NCI-H526 treated with DMSO at 0.1 percent for 48 hours (cell line): ENCODE measurements at places on chromosomes 11 and 22.

DNA sequence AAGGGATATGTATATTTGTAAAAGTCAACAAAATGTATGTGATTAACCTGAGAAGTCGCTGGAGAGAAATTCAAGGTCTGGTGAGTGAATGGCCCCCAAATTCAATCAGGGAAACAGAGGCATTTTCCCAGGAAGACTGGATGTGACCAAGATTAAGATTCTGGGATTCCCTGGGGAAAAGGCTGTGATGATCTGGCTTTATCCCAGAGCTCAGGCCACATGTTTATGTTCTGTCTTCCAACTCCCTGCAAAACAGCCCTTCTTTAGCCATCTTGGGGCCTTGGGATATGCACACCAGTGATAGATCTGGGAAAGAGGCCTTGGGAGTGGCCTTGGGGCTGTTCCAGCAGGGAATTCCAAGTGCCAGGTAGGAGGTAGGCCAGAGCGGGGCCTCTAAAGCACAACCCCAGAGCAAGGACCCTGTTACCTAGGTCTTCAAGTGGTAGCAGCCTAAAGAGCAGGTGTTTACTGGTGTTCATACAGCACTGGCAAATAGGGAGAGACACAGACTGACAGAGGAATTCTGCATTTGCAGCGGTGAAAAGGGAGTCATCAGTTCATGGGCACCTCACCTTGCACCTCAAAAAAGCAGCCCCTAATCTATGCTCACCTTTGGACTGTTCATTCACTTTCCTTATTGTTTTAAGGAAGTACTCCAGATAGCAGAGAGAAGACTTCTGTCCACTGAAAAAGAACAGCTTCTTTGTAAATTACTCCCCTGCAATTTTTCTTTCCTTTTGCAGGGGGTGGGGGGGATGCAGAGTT lies 312.4 kb downstream of the BUD13 start:
- DNase-seq: no peak

DNA sequence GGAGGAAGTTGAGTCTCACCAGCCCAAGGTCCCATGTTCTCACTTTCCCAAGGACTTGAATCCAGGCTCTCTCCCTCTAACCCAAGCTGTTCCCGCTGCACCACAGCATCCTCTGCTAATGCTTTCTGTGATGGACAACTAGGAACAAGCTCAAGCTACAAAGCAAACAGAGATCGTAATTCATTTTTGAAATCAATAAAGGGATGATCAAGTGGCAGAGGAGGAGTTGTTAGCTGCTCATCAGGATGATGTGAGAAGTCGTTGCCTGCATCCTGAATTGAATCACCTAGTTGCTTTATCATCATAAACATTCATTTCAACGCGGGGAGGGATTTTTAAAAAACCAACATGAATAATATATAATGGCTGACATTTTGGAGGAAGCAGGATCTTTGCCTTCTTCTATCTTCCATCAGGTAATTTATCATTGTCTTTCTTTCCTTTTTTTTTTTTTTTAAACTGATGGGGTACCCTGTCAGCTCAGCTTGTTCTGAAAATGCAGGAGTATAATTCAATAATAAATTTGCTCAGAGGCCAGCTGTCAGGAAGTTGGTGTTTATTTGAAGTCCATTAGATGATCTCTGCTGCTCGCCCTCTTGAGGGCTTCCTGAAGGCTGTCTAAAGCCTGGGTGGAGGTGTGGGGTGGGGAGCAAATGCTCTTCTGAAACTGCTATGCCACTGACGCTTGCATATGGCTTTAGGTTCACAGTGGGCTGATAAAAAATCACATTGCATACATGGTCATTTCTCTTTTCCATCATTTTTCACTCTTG lies 174.4 kb upstream of the NARS2 start:
- no peak for DNase-seq

DNA sequence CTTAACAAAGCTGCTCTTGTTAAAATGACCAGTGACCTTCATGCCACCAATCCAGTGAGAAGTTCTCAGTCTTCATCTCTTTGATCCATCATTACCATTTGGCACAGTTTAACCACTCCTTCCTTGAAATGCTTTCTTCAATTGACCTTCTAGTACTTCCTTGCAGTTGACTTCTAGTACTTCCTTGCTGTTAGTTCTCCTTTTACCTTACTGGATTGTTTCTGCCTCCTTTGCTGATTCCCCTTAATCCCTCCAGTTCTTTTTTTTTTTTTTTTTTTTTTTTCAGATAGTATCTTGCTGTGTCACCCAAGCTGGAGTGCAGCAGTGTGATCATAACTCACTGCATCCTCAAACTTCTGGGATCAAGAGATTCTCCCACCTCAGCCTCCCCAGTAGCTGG lies 66.0 kb upstream of the HORMAD2 start:
- DNase-seq: no peak

DNA sequence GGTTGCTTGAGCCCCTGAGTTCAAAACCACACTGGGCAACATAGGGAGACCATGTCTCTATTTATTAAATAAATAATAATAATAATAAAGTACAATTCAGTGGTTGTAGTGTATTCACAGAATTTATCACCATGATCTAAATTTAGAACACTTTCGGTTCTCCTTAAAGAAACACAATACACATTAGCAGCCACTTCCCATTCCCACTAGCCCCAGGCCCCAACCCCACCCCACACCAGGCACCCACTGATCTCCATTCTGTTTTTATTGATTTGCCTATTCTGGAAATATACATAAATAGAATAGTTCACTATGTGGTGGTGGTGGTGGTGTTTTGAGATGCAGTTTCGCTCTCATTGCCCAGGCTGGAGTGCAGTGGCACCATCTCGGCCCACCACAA lies 45.7 kb downstream of the BCL2L13 start:
- DNase-seq: no peak

GRCh38 chr11:45918962-45919675 lies 1.4 kb upstream of the PEX16 start:
- no peak for DNase-seq

DNA sequence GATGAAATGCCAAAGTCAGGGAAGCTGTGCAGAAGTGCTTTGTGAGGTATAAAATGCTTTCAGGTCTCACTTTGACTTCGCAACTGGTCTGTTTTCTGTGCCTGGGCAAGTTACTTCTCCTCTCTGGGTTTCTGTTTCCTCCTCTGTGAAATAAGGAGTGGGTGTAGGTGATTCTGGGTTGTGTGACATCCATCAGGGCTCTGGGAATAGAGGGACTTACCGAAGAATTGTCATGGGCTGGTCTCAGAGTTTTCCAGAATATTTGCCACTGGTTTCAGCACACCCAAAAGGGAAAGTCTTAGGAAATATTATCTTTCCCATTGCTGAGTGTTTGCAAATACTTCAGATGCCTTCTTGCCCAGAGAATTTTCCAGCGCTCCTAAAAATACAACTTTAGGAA lies 118.4 kb downstream of the KIAA1671 start:
- no peak for DNase-seq
